A549 treated with CpdA at 1 μM for 4 hours (cell line): ENCODE measurements at places on chromosomes 16 and 17. TPM values are rescaled to one million over a fixed set of nuclear protein-coding genes. Genes with fewer than 3 reads are reported as not detected.

The TBC1D3I gene
- total RNA-seq: 0.09 to 0.19 TPM (median 0.15 TPM) in 3 of 5 replicates, not detected in the others

The CCL4L2 gene
- total RNA-seq: not detected in 5 replicates

The TBC1D28 gene
- not detected in 5 replicates for total RNA-seq

The TP53TG3E gene
- total RNA-seq: not detected in 5 replicates

The MTMR4 gene
- total RNA-seq: 7.4 to 12.5 TPM (median 11.0 TPM) in 5 replicates

The CDC27 gene
- total RNA-seq: 67.8 to 92.8 TPM (median 82.5 TPM) in 5 replicates

The KRTAP2-3 gene
- 0.08 TPM in 1 of 5 replicates, not detected in the others for total RNA-seq
